Stimulated activated CD4-positive, alpha-beta T cell treated with anti-CD3 and anti-CD28 coated beads, Interleukin-15, amount 100 ng/mL, for 1 hour (primary cell): ENCODE measurements at places on chromosomes 2 and 18.

- no peak for DNase-seq
Measured at GRCh38 chr2:19607400-19607799, 249.0 kb upstream of the OSR1 start.

DNA sequence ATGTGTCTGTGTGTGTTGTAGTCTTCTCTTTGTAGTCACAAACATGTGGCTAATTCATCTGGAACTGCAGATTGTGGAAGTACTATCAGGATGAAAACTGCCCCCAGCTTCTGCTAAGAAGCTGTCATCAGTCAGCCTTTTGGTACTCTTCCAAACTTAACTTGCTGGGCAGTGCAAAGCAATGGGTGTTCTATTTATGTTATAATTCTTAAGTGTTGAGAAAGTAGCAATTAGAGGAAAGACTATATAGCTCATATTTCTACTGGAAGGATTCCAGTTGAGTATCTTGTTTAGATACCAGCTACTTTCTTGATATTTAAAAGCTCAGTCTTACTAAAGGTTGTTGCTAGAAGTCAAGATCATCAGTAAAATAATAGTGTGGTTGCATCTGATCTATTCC is 52.1 kb downstream of the SLC38A11 start:
- no peak for DNase-seq

DNA sequence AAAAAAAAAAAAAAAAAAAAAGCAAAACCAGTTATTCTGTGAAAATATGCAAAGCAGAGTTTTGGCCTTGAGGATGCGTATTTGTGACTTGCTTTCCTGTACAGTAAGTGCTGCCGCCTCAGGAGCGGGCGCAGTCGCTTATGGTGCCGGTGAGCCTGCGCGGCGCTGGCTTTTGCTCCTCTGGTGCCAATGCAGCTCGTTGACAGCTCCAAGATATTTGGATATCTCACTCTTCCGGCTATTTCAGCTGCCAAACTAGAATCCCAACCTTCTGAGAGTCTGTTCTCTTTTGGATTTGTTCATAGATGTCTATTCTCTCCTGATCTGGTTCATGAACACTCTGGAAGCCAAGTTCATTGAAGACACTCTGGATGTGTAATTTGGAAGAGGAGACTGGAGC is 184.1 kb downstream of the AGAP1 start:
- DNase-seq, result no peak

DNA sequence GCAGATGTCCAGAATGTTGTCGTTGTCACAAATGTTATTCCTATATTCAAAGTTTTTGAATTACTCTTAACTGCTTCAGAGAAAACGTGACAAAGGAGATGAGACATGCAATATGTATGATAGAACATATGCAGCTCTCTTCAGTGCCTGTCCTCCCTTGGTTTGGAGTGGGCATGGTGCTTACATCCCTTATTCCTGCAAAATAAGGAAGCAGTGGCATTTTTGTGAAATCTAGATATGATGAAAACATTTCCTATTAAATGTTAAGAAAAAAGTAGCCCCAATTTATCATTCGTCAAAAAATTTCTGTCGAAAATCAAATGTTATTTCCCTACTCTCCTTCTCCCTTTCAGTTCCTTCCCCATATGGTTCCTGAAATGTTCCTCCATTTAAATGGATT is 457.5 kb upstream of the FANCL start:
- no peak for DNase-seq

DNA sequence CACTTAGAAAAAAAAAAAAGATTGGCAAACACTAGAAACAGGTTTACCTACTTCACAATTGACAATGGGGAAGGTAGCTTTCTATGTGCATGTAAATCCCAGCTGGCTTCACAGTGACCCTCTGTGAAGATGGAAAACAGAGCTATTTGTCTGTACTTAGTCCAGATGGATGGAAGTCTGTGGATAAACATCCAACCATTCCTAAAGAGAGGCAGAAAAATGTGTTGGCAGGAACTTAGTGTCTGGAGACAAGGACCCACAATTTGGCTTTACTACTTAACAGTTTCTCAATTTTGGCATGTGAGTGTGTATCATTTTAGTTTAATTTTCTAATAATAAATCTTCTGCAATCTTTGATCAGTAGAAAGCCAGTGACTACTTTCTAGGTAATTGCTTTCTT is 154.4 kb downstream of the RAD51AP2 start:
- no peak for DNase-seq

DNA sequence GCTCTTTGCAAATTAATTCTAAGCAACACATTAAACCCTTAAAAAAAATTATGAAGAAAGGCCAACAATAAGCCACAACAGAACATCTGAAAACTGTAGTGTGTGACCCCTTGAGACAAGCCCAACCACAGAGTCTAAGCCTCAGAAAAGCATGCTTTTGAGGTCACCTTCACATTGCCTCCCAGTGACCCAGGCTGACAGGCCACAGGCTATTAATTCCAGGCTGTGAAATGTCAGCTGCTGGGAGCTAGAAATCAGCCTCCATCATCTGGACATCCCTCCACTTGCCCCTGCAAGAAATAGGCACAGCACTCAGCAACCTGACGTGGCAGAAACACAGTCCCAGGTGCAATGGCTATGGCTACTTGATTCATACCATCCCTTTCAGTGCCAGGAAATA is 179.4 kb upstream of the ZFP36L2 start:
- DNase-seq, result no peak

DNA sequence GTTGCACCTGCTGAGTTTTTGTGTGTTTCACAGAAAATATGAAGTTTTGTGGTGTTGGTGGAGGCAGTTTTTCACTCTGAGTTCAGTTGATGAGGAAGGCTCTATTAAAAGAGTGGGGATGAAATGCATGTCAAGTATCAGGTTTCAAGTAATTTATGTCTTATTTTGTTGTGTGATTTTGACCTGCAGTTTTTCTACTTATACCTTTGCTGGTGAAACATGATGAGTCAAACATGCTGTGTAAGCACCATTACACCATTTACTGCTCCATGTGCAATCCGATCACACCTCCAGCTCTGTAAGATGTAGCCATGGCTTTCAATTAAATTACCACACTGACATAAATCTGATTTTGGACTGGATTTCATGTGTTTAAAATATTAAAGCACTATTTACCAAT is 174.5 kb upstream of the ZEB2 start:
- no peak for DNase-seq

DNA sequence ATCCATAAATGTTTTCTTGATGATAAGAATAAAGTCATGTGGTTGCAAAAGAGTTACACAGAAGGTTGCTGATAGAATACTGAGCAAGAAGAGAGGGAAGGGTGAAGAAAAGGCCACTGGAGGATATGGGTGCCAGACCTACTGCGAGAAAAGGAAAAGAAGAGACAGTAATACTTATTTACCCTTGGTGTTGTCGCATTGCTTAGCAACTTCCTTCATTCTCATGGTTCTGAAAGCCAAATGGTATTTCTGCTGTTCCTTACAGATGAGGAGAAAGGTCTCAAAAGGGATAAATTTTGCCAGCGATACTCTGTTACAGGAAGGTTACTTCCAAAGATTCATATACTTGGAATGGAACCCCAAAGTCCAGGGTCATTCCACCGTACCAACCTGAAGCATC is 62.5 kb downstream of the LHCGR start:
- no peak for DNase-seq

DNA sequence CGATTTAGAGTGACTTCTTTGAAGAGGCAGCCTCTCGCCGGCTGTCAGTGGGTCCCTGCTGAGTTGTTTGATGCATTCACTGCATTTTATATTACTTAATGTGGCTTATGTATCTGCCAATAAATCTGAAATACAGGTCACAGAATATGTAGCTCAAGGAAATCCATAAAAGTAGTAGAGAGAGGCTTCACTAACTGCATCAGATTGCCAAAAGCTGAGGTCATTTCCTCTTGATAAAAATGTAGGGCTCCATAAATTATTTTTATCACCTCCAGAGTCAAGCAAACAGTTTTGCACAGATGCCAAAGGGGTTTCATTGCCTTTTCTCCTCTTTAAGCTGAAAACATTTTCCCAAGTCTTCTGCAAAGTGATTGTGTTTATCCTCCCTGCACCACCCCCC is 36.5 kb upstream of the CCDC93 start:
- no peak for DNase-seq

GRCh38 chr2:50930726-50931125 is 101.2 kb downstream of the NRXN1 start:
- no peak for DNase-seq

DNA sequence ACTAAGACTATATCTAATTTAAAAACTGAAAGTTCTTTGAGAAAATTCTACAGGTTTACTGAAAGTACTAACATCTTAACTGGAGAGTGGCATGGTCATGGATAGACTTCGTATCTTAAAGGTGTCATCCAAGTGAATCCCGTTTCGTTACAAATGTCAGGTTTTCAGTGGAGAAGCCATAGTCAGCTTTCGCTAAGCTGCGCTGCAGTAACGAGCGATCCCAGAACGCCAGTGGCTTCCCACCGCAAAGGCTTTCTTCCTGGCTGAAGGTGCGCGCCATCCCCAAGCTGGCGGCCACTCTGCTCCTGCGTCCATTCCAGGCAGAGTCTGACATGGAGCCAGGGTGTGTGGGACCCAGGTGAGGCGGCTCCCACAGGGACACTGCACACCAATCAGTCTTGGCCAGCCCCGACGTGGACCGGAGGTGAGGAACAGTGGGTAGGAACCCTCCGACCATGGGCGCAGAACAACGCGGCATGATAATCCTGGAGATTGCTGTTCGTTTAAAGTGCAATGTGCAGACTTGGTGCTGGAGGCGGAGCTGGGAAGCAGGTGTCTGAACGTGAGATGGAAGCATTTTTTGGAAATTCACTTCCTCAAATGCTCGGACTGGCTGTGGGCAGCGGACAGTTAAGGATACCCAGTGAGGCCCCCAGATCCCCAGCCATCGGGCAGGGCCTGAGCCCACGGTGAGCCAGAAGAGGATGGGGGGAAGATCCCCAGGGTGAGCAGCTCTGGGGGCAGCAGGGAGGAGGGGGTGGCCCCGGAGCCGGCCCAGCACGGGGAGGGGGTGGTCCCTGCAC is 27.8 kb upstream of the KCNG2 start:
- DNase-seq, result no peak

- no peak for DNase-seq
Measured at GRCh38 chr2:216113572-216113971, 4.4 kb downstream of the XRCC5 start.

GRCh38 chr2:8437949-8438400 is 243.9 kb upstream of the ID2 start:
- no peak for DNase-seq

GRCh38 chr18:26535630-26536029 is 12.7 kb downstream of the KCTD1 start:
- DNase-seq, result no peak

- DNase-seq, result no peak
Measured at GRCh38 chr2:32633040-32633439, 5.2 kb downstream of the TTC27 start.

- DNase-seq, result no peak
Measured at GRCh38 chr2:144703852-144704708, 184.2 kb upstream of the ZEB2 start.

DNA sequence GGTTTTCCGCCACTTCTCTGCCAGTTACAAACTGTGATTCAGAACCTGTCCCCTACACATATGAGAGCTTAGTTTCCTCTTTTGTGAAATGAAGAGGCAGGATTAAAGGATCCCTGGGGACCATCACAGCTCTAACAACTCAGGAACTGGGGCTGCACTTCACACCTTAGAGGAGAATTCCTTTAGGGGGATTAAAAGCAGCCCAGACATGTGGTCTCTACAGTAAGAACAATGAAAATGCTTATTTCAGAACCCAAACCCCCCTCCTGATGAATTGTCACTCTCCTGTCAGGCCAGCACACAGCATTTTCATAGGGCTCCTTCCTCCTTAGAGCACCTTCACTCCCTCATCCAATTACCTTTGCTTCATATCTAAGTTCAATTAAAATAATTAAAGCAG is 101.5 kb upstream of the NEDD4L start:
- DNase-seq, result no peak

DNA sequence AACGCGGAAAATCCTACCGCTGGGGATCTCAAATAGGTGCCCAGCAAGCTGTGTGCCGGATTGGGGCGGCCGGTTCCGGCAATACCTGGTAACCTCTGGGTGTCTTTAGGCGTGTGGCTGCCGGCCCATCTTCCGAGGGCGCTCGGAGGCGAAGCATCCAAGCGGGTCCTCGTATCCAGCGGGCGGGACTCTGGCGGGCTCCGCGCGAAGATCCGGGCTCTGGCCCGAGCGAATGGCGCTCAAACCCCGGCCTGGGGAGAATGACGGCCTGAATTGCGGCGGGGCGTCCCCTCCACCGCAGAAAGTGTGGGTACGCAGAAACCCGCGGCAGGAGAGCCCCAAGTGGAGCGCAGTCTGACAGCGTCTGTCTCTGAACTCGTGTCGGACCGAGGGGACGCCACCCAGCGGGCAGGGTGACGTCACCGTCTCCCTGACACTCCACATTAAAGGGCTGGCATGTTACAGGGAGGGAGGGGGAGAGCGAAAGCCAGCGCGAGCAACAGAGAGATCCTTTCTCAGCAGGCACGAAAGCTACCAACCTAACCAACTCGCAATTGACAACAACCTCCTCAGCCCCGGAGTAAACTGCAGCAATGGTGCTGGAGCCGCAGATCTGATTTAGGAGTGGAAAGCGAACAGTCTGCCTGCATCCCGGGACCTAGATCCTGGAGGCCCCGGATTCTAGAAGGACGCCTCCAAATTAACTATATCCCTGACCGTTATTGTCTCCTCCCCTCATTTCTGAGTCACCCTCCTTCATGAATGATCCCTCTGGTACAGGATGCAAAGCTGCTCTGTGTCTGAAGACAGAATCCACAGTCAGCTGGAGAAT is at the start of gene SKOR2:
TSS of gene SKOR2 (minus strand) at position 372 of the 832 bp plus-strand sequence. CDS start 2,477 bp downstream, outside the sequence.
- no peak for DNase-seq

DNA sequence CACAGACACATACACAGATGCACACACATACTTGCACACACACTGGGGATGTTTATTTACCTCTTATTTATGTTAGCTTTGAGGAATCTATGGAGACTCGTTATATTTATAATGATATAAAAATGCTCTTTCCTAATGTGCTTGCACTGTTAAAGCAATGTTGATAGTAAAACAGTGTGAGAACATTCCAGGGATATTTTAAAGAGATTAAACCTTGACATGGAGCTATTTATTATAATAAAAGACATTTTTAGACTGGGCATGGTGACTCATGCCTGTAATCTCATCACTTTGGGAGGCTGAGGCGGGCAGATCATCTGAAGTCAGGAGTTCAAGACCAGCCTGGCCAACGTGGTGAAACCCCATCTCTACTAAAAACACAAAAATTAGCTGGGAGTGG is 557.3 kb upstream of the ZNF804A start:
- DNase-seq, result no peak
